BJ (cell line): ENCODE measurements at places on chromosomes 12 and 14.
A peak's percentile ranks its signal among the peaks of the same experiment; 100 is the strongest.

DNA sequence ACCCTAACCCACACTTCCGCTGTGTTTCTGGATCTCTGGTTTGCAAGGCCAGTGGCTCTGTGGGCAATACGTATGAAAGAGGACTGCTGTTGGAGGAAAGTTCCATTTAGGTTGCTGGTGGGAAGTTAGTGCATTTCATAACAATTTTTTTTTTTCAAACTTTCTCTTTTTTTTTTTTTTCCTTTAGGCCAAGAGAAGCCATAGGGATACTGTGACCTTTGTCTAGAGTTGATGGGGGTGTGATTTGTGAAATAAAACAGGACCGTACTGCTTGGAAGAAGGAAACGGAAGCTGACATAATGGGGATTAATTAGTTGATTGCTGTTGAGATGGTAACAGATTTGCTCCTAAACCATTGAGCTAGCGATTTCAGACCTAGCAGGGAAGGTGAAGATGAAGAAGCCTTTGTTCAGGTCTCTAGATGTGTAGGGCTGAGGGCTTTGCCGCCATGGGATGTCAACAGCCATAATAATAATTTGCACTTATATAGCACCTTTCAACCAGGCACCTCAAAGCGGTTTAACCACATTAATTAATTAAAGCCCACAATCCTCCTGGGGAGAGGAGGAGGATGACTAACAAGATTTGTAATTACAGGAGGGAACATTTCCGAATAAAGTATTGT, 315.3 kb downstream of the ZFP36L1 start:
- DNase-seq = no peak

DNA sequence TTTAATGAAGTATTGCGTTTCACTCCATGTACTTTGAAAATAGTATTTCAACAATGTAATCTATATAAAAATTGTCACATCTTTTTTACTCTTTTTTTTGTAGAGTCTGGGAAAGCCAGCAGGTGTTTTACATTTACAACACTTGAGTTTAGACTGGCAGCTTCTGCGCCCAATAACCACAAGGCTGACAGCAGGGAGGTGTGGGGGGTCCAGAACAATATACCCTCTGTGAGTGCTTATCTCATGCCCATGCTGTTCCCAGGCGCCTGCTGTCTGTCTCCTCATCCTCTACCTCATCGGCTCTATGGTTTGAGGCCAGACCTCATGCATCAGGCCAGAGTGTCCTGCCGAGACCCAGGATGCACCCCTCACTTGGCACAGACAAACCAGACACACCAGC, 24.9 kb downstream of the FBRSL1 start:
- DNase-seq = no peak

DNA sequence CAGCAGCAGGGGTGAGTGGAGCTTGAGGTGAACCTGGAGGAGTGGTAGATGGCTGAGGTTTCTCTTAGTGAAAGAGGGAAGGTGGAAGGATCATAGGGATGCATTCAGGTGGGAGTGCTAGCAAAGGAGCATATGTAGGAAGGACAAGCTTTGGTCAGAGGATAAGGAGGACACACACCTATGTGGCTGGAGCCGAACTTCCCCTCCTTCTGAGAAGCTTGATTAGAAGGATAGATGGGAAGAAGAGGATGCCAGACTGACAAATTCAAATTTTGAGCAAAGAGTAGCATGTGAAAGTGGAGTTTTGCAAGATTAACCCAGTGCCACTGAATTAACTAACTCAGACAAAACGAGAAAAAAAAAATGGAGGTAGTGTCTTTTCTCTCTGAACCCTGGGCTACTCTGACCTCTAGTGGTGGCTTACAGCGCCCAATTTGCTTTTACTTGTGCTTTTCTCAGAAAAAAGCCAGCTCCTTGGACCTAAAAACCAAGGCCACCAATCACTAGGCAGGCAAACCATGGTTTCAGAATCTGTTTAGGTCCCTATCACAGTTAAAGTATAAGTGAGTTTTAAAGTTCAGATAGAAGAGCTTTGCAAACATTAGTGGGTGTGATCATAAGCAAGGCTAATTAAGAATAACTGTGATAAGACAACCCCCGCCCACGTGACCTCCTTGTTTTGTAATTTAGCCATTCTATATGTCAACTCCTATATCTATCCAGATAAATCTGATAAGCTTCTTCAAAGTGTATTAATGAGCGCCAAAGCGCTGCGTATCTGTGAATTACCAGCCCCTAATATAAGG, 15.5 kb downstream of the EMP1 start:
- DNase-seq = no peak

GRCh38 chr14:92039063-92039718, 668 bp downstream of the TRIP11 start:
- DNase-seq = peak; percentile 18

DNA sequence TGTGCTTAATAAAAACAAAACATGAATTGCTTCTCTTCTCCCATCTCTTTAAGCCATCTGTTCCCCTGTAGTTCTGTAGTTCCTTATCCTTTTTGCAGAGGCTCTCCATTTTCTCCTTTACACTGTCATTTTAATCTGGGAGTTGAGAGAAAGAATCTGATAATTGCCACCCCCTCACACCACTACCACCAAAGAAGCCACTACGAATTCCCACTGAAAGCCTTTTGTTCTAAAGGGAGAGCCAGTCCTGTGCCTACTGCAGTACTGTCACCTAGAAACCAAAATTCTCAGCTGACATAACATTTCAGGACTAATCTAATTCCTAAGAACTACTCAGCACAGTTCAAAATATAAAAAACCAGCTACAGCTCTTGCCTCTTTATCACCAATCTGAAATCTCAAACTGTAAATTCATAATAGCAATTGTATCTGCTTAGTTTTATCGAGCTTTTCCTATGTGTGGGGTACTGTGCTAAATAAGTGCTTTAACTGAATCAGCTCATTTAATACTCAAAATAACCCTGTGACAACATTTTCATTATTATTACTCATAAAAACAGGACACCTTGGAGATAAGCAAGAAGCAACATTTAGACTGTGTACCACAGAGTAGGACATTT, 72.4 kb downstream of the SPPL3 start:
- no peak for DNase-seq

DNA sequence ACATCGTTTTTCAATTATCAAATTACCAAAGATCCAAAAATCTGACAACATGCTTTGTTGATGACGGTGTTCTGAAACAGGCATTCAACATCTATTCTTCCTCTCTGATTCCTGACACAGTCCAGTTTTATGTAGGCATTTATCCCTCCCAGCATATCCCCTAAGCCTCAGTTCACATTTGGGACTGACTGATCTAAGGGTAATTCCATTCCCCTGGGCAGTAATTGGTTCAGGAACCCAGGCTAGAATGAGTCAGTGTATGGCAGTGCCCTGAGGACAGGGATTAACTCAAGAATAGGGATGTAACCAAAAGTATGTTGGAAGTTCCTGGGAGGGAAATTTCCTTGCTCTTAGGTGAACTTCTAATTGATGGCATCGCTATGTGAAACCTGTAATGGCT, 10.3 kb upstream of the PCNX1 start:
- DNase-seq = no peak

- DNase-seq = no peak
Observed at GRCh38 chr12:66302827-66303169, 505 bp downstream of the HELB start.

DNA sequence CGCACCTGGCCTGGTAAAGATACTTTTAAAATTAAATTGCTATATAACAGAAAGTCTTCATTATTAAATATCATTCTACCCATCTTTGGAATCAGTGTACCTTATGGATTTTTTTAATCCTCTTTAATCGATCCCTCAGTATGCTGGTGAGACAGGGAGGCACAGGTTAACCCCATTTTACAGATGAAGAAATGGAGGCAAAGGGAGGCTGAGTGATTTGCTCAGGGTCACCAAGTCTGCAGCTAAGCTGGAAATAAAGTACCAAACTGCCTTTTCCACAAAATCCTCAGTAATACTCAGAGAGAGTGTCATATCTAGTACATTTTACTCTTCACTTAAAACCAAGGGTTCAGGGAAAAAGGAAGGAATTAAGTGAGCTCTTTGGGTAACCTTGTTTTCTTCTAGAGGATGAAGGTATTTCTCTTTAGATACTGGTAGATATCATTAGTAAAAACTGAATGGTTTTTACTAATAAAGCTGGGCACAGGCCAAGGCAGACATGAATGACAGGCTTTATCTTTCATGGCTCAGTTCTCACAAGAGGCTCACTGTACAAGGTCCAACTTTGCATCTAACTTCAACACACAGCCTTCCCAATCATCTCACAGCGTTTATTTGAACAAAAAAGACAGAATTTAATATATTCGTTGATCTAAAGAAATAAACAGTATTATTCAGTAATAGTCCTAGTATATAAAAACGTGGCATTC, 35.3 kb upstream of the TTC7B start:
- no peak for DNase-seq

GRCh38 chr12:77667101-77667500, 163.6 kb upstream of the NAV3 start:
- no peak for DNase-seq

DNA sequence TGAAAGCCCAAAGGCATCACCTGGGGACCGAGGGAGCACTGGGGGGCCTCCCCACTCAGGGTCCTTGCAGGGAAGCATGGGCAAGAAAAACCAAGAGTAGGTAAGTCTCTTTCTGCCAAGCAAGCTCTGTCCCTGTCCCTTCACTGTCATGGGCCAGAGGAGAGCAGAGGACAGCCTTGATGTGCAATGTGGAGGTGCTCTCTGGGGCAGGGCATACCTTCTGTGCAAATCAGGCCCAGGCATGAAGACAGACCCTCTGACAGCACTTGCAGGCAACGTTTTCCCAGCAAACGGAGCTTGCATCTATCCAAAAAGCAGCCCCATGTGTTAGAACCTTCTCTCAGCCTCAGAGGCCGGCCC, 192.5 kb upstream of the PWP1 start:
- no peak for DNase-seq

- no peak for DNase-seq
Observed at GRCh38 chr14:83566567-83566966, 1963.4 kb upstream of the FLRT2 start.

GRCh38 chr14:79483477-79484388, 727.6 kb downstream of the DIO2 start:
- peak; percentile 9 for DNase-seq

GRCh38 chr12:28089338-28089737, 100.9 kb upstream of the CCDC91 start:
- DNase-seq = no peak

DNA sequence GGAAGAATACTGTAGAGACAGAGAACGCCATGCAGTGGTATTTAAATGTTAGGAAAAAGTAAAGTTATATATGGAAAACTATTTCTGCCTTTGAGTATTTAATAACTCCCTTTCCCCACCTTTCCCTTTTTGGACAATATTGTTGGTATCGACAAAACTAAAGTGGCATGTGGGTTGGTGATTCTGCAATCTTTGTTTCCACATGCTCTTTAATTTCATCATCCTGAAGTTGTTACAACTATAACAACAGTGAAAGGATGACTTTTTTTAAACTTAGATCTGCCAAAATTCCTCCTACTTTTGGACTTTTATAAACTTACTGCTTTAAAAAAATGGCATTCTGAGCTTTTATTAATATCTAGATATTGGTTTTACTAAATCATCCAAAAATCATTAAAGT, 25.3 kb downstream of the TTC8 start:
- DNase-seq = no peak

DNA sequence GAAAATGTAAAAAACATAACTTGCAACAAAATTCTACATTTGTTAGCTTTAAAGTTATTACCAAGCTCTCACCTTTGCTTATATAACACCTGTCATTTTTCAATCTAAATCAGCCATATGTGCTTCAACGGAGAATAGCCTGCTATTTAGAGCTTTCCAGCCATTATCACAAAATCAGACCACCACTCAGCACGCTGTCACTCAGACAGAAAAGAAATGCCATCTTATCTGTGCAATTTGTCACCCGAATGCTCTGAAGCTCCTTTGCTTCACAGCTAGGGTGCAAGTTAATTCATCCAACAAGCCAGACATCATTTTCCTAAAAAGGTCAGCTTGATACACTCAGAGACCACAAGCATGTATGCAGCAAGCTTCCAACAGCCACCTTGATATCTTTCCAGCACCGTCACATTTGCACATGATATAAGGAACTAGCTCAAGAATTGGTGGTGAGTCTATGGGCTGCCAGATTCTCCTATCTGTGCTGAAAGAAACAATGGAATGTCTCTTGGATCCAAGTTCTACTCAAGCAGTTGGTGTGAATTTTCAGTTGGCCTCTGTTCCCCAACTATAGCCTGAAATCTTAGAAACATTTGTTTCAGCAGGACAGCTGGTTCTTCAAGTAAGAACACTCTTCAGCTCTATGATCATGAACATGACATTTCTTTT, 20.0 kb upstream of the IFNG-AS1 start:
- DNase-seq = no peak
